ENCODE measurements at places on chromosomes 5 and 9. TPM values are rescaled to one million over a fixed set of nuclear protein-coding genes. Genes with fewer than 3 reads are reported as not detected.

DNA sequence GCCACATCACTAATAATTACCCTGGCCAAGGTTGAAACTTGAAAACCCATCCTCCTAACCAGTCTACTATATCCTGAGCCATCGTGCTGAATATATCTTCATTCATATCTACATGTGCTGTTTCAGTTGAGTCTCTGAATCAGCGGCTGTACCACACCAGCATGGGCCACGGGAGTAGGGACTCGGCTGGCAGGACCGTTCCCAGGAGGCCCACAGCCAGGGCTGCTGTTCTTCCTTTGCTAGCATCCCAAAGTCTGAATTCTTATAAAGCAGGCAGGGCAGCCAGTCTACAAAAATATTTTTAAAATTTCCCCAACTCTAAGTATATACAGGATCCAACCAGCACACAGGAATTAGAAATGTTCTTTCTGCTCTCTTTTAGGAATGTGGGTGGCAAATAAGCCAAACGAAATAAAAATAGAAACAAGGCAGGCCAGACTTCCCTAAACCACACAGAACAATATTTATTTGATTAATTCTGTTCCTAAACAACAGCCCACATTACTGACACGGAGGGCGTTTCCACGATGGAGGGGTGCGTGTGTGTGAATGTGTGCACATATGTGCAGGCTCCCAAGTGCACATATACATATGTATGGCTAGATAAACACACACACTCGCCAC is 42.8 kb upstream of the EQTN start:
- no peak for DNase-seq

GRCh38 chr5:42985129-42986037 is 54.7 kb downstream of the ANXA2R start:
- DNase-seq, result no peak

GRCh38 chr5:513216-514100 is 10.8 kb downstream of the SLC9A3 start:
- DNase-seq, result no peak

DNA sequence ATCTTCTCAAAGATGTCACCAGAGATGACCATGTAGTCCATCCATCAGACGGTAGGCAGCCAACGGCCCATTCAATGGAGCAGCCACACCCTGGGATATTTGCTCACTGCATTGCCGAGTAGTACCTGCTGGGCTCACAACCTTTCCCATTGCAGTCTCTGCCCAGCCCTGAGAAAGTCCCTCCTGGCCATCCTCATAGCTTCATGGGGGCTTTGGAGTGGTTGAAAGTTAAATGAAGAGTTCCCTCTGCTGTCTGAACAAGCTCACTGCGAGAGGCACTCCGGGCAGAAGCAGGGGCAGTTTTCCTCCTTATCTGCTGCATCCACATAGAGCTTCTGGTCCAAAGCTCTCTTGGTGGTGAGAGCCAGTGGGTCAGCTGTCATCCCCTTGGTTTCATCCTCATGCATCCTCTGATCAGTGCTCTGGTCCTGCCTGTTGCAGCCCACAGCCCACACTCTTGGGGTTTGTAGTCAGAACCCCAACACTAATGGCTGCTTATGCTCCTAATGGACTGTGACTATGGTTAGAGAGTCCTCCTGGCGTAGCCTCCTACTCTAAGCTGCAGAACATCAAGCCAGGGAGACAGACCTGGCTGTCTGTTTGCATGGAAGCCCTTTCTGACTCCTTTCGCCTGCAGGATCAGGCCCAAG is 23.3 kb downstream of the TNFSF8 start:
- peak; percentile 16 for DNase-seq

DNA sequence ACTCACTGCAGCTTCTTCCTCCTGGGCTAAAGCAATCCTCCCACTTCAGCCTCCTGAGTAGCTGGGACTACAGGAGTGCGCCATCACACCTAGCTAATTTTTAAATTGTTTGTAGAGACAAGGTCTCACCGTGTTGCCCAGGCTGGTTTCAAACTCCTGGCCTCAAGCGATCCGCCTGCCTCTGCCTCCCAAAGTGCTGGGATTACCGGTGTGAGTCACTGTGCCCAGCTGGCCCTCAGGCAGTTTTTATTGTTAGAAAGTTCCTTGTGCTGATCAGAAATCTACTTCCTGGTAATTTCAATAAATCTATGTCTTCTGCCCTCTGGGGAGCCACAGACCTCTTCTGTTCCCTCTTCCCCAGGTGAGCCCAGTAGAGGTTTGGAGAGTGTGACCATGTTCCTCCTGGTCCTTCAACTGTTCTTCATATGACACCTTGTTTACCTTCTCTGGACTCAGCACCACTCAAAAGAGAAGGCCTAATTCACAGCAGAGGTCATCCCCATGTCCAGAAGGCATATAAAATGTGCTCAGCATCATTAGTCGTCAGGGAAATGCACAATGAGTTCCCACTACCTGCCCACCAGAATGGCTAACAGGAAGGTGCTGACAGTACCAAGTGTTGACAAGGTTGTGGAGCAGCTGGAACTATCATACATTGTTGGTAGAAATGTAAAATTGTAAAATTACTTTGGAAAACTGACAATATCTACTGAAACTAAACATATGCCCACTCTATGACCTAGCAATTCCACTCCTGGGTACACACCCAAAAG is 10.4 kb downstream of the TMOD1 start:
- no peak for DNase-seq

DNA sequence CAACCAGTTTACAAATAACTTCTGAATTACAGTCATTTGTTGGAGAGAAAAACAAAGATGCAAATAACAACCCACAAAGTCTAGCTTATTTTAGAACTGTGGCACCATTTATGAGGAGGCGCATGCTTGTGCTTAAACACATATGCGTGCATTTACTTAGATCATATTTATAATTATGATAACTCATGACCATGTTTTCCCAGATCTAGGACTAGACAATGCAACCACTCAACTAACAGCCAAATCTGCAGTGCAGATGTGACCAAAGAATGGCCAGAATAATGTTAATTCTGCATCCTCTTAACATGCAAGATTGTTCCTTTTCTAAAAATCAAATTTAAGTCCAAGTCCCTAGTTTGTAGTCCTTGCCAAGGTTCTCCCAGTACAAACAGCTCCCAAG is 167.3 kb upstream of the FST start:
- DNase-seq, result no peak

DNA sequence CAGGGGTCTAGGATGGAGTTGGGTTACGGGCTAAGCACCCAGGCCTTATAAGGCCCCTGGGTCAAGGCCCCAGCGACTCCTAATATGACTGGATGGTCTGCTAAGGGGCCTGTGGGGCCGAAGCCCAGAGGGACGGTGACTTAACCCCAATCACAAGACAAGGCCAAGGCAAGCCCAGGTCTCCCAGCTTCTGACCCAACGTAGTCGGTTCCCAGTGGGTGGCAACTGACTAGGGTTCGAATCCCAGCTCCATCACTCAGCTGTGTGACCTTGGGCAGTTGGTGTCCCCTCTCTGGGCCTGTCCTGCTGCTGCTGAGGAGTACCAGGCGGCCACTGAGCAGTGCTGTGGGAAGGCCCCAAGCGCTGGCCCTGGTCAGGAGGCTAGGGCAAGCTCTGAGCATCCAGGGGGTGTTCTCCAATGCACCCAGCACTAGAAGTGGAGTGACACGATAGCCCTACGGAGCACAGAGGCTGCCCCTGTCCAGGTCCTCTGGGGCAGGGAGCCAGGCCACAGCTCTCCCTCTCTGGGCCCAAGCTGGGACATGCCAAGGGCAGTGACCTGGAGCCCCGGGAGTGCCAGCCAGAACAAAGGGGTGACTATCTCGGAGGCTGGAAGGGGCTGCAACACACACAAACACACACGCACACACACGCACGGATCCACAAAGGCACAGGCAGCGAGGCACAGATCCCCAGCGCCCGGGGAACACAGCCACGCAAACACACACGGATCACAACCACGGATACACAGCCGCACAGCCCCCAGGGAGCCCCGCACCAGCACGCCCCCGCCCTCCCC is 512 bp downstream of the AK1 start:
- DNase-seq, result peak; percentile 64

GRCh38 chr9:18720691-18721090 is 246.7 kb downstream of the ADAMTSL1 start:
- peak; percentile 66 for DNase-seq

DNA sequence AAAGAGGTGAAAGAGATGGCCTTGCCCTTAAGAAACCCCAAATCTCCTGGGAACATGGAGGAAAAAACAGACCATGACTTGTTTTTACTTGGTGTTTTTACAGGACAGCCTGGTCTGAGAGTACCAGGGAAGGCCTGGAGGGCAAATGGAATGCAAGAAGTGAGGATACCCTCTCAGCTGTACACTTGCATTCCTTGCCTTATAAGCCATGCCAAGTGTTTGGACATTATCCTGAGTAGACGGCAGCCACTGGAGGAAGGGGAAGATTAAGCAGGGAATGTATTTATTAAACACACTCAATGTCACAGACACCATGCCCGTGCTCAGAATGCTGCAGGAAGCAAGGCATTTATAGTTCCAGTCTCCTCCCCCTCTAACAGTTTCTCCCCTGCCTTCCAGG is 581.4 kb downstream of the CDK5RAP2 start:
- DNase-seq, result no peak

DNA sequence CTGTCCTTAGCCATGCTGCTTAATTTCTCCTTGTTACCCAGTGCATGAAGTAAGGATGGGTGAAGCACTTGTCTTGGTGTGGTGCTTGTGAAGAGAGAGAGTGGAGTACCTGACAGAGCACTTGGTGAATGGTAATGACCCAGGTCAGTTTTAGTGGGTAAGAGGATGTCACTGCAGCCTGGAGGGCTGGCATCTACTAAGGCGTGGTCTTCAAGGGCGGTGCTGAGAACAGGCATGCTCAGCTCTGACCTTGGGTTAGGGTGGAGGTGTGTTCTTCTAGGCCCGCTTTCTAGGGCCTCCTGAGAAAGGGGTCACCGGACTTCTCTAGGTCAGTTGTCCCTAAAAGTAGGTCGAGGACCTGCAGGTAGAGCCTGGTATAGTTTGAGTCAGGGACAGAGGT is 25.7 kb downstream of the SH3GL2 start:
- DNase-seq, result no peak

GRCh38 chr9:98795970-98796363 is 388 bp downstream of the ANKS6 start:
- no peak for DNase-seq

DNA sequence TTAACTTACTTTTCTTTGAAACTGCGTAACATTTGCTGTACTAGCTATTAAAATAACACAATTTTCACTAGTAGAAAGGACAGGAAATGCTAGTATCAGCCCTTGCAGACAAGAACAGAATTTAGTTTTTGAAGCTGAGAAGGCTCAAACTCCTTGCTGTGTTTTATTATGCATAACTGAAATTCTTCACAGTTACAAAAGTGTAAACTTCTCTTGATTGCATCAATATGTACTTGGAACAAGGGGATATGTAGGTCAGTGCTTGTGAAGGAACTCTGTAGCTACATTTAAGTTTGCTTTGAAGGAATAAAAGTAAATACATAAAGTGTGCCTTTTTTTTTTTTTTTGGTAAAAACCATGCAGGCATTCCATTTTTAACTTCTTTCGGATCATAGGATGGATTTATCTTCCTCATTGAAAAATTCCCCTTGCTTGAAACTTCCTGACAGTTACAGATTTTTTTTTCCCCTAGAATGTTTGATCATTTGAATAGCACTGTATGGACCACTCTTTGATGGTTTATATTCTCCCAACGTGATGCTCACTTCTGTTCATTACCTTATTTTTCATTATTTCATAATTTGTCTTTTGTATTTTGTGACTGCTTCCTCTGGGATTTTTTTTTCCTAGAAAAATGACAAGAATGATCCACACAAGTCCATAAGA is 94.9 kb upstream of the DAB2 start:
- no peak for DNase-seq

GRCh38 chr9:85741875-85742596 is at the start of gene AGTPBP1:
Gene AGTPBP1 (minus strand): TSS chr9:85741954. CDS start chr9:85712533, 29,421 bp downstream.
- DNase-seq, result peak; percentile 92

GRCh38 chr9:92642041-92642451 is 27.9 kb downstream of the IPPK start:
- DNase-seq, result peak; percentile 54

DNA sequence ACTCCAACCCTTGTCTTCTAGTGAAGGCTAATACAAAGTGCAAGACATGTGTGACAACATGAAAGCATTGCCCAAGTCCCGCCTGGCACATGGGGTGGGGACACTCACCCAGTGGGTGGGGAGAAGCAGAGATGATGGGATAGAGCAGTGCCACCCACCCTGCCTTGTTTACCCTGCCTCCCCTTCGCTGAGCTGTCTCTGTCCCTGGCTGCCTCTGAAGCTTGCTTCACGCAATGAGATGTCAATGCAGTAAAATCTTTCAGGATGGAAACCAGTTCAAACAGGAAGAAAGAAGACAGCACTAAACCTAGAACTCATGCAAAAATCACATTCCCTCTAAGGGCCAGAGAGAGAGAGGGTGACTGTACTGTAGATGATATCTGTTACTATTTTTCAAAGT is 148.0 kb downstream of the INSYN2B start:
- no peak for DNase-seq

- DNase-seq, result no peak
Observed at GRCh38 chr5:33696411-33696810, 195.4 kb downstream of the ADAMTS12 start.

GRCh38 chr5:103263054-103263453 is 4.5 kb downstream of the MACIR start:
- DNase-seq, result no peak

- no peak for DNase-seq
Observed at GRCh38 chr9:77598991-77599390, 49.1 kb downstream of the GNA14 start.

- no peak for DNase-seq
Observed at GRCh38 chr9:131692612-131693562, 47.0 kb downstream of the RAPGEF1 start.

DNA sequence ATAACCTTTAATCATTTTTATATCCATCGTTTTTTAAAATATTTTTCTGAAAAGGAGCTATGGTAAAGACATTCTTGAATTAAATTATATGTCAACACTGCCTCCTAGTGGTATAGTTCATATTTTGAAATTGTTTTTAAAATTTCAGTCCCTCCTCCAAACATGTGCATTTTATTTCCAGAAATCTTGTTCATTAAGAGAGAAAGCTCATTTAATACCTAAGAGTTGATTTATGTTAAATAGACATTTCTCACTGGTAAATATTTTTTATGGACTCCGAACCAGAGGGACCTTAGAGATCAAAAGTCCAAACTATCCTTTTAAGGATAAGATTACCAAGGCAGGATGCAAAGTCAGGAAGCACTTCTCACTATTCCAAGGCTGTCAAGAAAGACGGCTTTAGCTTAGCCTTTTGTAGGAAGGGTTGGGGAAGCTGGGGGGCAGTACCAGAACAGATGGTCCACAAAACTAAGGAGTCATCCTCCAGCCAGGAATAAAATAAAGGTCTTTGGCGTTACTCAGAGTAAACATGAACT is 21.6 kb downstream of the BHMT start:
- DNase-seq, result no peak

- DNase-seq, result no peak
Observed at GRCh38 chr9:117916291-117916690, 212.1 kb downstream of the TLR4 start.

- peak; percentile 28 for DNase-seq
Observed at GRCh38 chr5:21806943-21807342, 1046.2 kb downstream of the CDH12 start.

- DNase-seq, result no peak
Observed at GRCh38 chr5:147507480-147508126, 2.3 kb downstream of the DPYSL3 start.

IFNE gene
- total RNA-seq, result not detected

CEP78 gene
- total RNA-seq, result 8.4 TPM

ZDHHC11B gene
- not detected for total RNA-seq

SPATA6L gene
- total RNA-seq, result 0.55 TPM

ZNF474 gene
- 0.48 TPM for total RNA-seq

NRARP gene
- 3.2 TPM for total RNA-seq

INSL6 gene
- not detected for total RNA-seq

CA9 gene
- 0.28 TPM for total RNA-seq

SLC4A9 gene
- not detected for total RNA-seq

Measured in adrenal gland (tissue), 19 donors.